ENCODE measurements at places on chromosomes 2 and 18. TPM values are rescaled to one million over a fixed set of nuclear protein-coding genes. Genes with fewer than 3 reads are reported as not detected.

DNA sequence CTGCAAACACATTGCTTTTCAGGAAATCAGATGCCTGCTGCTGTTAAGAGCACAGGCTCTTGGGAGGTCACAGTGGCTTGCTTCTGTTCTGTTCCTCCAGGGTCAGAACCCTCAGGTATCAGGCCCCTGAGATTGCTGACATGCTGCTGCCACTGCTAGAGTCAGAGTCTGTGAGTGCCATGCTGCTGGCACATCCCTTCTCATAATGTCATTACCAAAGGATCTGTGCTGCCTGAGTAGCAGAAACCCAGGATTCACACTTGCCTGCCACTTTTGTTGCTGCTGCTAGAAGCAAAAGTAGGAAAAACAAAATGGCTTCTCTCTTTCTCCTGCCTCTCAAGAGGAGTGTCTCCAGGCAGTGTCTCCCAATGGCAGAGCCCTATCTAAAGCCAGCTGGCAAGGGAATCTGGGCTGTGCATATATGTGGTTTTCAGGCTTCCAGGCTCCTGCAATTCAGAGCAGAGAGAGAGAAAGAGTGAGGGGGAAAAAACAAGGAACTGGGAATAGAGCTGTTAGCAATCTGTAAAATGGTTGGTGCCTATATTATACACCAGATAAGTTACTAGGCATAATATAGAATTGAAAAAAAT, 180.3 kb downstream of the MYCN start:
- no peaks in the 10 kb centered on the region for H3K27me3 ChIP-seq
- H3K4me1 ChIP-seq = no peaks in the 10 kb centered on the region
- H3K36me3 ChIP-seq = no peaks in the 10 kb centered on the region
- no peak overlapping the region for H3K27ac ChIP-seq

DNA sequence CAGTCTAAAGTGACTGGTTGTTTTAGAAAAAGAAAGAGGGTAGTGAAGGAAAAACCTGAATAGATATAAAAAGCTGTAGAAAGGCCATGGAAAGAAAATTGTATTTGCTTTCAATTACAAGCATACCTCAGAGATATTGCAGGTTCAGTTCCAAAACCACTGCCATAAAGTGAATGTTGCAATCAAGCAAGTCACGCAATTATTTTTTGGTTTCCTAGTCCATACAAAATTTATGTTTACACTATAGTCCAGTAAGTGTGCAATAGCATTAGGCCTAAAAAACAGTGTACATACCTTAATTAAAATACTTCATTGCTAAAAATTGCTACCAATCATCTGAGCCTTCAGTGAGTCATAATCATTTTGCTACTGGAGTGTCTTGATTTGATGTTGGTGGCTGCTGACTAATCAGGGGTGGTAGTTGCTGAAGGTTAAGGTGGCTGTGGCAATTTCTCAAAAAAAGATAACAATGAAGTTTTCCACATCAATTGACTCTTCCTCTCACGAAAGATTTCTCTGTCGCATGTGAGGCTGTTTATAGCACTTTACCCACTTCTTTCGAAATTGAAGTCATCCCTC, 2003.8 kb upstream of the PIK3C3 start:
- no peak overlapping the region for H3K4me3 ChIP-seq
- no peak overlapping the region for H3K27ac ChIP-seq
- H3K36me3 ChIP-seq = no peaks in the 10 kb centered on the region
- H3K27me3 ChIP-seq = no peaks in the 10 kb centered on the region
- no peak for DNase-seq

DNA sequence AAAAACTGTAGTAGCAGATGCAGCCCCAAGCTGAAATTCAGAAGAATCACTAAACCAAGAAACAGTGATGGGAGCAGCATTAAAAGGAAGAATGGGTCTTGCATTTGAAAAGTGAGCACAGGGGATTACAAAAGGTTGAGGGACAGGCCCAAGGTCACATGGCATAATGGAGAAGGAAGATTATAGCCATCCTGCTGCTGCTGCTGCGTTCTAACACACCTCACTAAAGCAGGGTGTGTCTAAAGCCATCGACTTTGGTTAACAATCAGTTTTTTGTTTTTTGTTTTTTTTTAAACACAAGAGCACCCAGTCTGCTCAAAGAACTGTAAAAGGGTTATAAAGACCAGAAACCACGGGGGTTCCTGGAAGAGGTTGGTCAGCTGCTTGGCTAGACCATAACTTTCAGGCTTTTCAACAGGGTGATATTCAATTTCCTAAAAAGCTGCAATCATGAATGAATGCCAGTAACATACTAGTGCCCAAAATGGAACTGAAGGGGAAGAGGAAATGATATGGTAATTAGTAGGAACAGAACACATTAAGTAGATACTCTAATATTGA, 102.6 kb downstream of the MYO5B start:
- H3K27ac ChIP-seq = no peak overlapping the region
- H3K4me1 ChIP-seq = no peaks in the 10 kb centered on the region

PRKAG3 gene
- total RNA-seq = not detected

- H3K27ac ChIP-seq = no peak overlapping the region
- no peak for DNase-seq
- H3K4me3 ChIP-seq = no peak overlapping the region
- no peaks in the 10 kb centered on the region for H3K4me1 ChIP-seq
- H3K36me3 ChIP-seq = no peaks in the 10 kb centered on the region
Observed at GRCh38 chr18:71431171-71431570, 1113.0 kb downstream of the CBLN2 start.

- no peak overlapping the region for H3K4me3 ChIP-seq
- peak; percentile 72 for DNase-seq
Observed at GRCh38 chr18:48230467-48231113, 178.6 kb downstream of the ZBTB7C start.

GRCh38 chr2:219916281-219916680, 288.9 kb downstream of the SLC4A3 start:
- H3K4me3 ChIP-seq = no peak overlapping the region
- H3K27ac ChIP-seq = no peak overlapping the region
- no peaks in the 10 kb centered on the region for H3K27me3 ChIP-seq
- DNase-seq = no peak
- H3K4me1 ChIP-seq = peaks cover 15% of the 10 kb centered on the region
- H3K36me3 ChIP-seq = no peaks in the 10 kb centered on the region

- no peak for DNase-seq
- H3K36me3 ChIP-seq = no peaks in the 10 kb centered on the region
- H3K27ac ChIP-seq = no peak overlapping the region
- H3K4me1 ChIP-seq = no peaks in the 10 kb centered on the region
- H3K4me3 ChIP-seq = no peak overlapping the region
Observed at GRCh38 chr2:44559108-44559507, 197.4 kb downstream of the CAMKMT start.

DNA sequence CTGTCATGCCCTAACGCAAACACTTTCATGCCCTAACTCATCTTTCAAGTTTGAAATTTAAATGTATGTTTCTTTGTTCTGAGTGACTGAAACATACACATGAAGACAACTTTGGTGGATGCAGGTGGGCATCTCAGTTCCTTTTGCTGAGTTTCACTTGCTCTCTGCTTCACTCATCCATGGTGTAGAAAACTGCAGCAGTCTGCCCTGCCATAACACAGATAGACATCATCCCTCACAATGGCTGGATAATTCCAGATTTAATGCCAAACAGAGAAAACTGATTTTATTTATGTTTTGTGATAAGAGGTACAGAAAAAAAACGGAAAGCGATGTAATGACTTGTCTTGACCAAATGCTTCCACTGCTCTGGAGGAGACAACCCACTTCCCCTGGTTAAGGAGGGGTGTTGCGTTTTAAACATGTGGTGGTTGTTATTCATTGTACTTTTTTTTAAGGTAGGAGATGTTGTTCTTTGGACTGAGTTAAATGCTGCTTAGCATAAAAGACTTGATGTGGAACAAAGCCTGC, 70.4 kb downstream of the RHBDD1 start:
- H3K27ac ChIP-seq = no peak overlapping the region
- no peaks in the 10 kb centered on the region for H3K36me3 ChIP-seq
- no peak for DNase-seq
- H3K4me3 ChIP-seq = no peak overlapping the region
- H3K4me1 ChIP-seq = peaks cover 3% of the 10 kb centered on the region

SOX11 gene
- total RNA-seq = 39.4 TPM

CNGA3 gene
- total RNA-seq = 0.10 TPM

DNA sequence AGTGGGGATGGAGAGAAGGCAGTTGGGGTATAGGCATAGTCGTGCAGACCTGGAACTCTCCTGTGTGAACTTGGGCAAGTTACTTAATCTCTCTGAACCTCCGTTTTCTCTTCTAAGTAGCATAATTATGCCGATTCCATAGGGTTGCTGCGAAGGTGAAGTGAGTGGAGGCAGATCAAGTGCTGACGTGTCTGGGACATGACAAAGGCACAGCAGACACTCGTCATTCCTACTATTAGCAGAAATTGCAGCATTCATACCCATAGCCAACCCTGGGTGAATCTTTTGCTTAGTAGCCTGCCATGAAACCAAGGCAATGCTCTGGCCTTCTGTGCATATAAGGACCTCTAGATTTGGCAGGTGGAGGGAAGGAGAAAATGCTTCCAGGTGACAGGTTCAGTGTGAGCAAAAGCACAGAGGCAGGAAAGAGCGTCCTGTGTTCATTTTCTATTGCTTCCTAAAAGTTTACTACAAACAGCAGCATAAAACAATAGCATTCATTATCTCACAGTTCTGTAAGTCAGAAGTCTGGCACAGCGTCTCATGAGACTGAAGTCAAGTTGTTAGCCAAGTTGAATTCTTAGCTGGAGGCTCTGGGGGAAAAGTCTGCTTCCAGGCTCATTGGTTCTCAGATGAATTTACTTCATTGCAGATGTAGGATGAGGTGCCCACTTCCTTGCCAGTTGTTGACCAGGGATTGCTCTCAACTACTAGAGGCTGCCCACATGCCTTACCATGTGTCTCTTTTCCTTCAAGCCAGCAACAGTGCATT, 77.8 kb downstream of the CTIF start:
- DNase-seq = no peak
- no peak overlapping the region for H3K27ac ChIP-seq
- H3K4me1 ChIP-seq = peaks cover 10% of the 10 kb centered on the region

- H3K27ac ChIP-seq = no peak overlapping the region
- no peak overlapping the region for H3K4me3 ChIP-seq
- H3K36me3 ChIP-seq = no peaks in the 10 kb centered on the region
- DNase-seq = peak; percentile 49
Observed at GRCh38 chr2:68925295-68925896, 27.3 kb downstream of the GKN2 start.

DNA sequence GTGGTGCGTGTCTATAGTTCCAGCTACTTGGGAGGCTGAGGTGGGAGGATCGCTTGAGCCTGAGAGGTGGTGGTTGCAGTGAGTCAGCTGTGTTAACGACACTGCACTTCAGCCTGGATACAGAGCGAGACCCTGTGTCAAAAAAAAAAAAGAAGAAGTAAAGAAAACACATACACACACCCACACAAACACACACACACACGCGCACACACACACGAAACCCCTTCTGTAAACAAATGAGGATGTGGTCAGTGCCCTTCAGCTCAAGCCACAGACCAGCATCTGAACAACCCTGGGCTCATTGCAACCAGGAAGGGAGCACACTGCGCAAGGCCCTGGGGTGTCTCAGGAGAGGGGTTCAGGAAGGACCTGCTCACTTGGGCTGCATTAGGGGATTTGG, 47.9 kb upstream of the KCNF1 start:
- H3K4me1 ChIP-seq = no peaks in the 10 kb centered on the region
- peaks cover 9% of the 10 kb centered on the region for H3K27me3 ChIP-seq
- H3K27ac ChIP-seq = no peak overlapping the region
- H3K36me3 ChIP-seq = no peaks in the 10 kb centered on the region
- DNase-seq = no peak
- H3K4me3 ChIP-seq = no peak overlapping the region

DNA sequence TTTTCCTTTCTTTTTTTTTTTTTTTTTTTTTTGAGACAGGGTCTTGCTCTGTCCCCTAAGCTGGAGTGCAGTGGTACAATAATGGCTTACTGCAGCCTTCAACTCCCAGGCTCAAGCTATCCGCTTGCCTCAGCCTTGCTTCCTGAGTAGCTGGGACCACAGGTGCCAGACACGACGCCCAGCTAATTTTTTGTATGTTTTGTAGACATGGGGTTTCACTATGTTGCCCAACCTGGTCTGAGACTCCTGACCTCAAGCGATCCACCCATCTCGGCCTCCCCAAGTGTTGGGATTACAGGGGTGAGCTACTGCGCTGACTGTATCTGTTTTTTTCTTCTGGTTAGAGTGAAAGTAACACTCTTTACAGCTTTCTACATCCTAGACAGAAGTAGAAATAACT, 240.3 kb upstream of the FBXO11 start:
- DNase-seq = no peak
- no peaks in the 10 kb centered on the region for H3K36me3 ChIP-seq
- no peaks in the 10 kb centered on the region for H3K27me3 ChIP-seq
- H3K4me3 ChIP-seq = no peak overlapping the region
- H3K4me1 ChIP-seq = no peaks in the 10 kb centered on the region

MROH2A gene
- total RNA-seq = 0.31 TPM

SERPINB7 gene
- not detected for total RNA-seq

GCG gene
- total RNA-seq = not detected

- H3K4me3 ChIP-seq = no peak overlapping the region
- H3K27me3 ChIP-seq = peaks cover 2% of the 10 kb centered on the region
- no peaks in the 10 kb centered on the region for H3K36me3 ChIP-seq
- no peak overlapping the region for H3K27ac ChIP-seq
- H3K4me1 ChIP-seq = peaks cover 7% of the 10 kb centered on the region
- no peak for DNase-seq
Observed at GRCh38 chr18:2538236-2538635, 33.1 kb downstream of the METTL4 start.

- no peak overlapping the region for H3K4me3 ChIP-seq
- H3K27ac ChIP-seq = no peak overlapping the region
- H3K27me3 ChIP-seq = peaks cover 6% of the 10 kb centered on the region
- peaks cover 6% of the 10 kb centered on the region for H3K36me3 ChIP-seq
- DNase-seq = no peak
- H3K4me1 ChIP-seq = peaks cover 10% of the 10 kb centered on the region
Observed at GRCh38 chr2:217864963-217865772, 137.6 kb downstream of the TNS1 start.

DNA sequence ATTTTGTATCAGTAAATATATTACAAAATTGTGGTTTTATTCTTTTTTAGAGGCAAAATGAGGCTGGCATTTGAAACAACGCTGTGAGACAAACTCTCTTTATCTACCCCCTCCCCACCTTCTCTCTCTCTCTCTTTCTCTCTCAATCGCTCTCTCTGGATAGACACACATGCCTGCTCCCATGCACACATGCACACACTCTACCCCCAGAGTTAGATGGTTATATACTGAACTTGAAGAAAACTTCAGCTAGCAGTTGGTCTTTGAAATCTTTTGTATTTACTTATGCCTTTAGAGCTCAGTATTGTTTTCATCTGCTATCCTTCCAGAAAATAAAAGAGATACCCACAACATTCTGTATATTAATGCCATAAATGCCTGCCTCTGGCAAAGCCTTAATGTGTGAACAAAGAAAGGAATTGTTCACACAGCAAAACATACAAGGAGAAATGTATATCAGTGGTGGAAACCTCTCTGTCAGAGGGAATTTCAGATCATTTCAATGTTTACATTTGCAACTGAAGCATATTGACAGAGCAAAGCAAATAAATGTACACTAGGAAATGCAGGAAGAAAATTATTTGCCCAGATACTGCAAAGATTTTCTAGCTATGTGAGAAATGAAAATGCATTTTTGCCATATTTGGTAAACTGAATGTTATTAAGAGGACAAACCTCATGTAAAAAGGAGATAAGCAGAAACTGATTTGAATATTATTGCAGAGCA, 217.0 kb upstream of the UBE2E3 start:
- H3K4me1 ChIP-seq = peaks cover 19% of the 10 kb centered on the region
- peaks cover 4% of the 10 kb centered on the region for H3K27me3 ChIP-seq
- no peak overlapping the region for H3K27ac ChIP-seq

Measured in endothelial cell (in vitro differentiated cells).